ENCODE measurements at places on chromosomes 16 and 17.

GRCh38 chr17:78438271-78438691 is 59.8 kb downstream of the PGS1 start:
- DNase-seq = no peak

- no peak for DNase-seq
Measured at GRCh38 chr17:40471846-40472732, 28.8 kb downstream of the IGFBP4 start.

- DNase-seq = no peak
Measured at GRCh38 chr16:6122401-6122800, 1024.8 kb upstream of the EEF2KMT start.

DNA sequence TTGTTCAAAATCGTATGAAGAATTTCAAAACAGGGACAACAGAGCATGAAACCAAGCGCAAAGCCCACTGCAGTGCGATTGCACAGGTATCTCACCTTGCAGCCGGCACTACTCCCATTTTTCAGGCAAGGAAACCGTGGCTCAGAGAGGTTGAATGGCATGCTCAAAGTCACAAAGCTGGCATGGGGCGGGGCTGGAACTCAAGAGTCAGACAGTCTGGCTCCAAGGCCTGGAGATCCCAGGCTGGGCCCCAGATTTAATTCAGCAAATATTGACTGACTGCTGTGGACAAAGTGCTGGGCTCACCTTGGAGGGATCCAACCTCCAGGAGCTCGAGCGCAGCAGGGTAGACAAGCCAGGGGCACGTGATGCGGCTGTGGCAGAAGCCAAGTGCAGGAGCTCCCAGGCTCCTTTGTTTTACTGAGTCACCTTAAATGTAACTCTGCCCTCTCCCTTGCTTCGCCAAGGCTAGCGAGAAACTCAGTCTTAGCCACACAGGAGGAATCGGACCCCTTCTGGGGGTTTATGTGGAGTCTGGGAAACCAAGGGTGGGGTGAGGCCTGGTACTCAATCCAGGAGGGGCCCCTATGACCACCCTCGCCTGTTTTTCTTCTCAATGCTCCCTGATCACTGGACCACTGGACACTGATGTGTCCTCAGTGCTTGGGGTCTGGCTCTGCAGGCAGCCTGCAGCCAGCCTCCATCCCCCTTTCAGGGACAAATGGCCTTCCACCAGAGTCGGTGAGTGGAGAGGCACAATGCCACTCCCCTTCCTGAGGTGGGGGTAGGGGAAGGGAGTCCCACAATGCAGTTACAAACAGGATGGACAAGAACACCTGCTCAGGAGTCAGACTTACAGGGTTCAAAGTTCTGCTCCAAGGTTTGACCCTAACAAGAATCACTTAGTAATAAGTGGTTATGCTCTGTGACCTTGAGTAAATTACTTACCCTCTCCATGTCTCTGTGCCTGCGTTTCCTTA is 3.9 kb upstream of the SPATA20 start:
- DNase-seq = peak; percentile 93

DNA sequence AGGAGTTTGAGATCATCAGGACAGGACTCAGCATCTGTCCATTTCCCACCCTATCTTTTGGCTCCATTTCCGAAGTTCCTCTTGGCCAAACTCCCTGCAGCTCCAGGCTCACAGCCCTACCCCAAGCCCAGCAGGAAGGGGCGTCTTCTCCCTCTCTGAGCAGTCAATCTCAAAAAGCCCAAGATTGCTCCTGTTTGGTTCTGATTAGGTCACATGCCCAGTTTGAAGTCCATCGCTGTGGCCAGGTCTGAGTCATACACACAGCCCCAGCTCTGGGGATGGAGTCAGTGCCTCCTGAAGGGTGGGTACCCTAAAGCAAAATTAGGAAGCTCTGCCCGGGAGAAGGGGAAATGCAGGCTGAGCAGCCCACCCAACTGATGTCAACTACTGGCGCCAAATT is 23.9 kb downstream of the SNX20 start:
- no peak for DNase-seq

GRCh38 chr17:74465378-74466110 is 890 bp upstream of the CD300A start:
- no peak for DNase-seq

GRCh38 chr17:50274142-50274896 is at the start of gene TMEM92:
TMEM92 (plus strand) TSS chr17:50274466; CDS start chr17:50274502, 36 bp downstream.
- DNase-seq = peak; percentile 92

DNA sequence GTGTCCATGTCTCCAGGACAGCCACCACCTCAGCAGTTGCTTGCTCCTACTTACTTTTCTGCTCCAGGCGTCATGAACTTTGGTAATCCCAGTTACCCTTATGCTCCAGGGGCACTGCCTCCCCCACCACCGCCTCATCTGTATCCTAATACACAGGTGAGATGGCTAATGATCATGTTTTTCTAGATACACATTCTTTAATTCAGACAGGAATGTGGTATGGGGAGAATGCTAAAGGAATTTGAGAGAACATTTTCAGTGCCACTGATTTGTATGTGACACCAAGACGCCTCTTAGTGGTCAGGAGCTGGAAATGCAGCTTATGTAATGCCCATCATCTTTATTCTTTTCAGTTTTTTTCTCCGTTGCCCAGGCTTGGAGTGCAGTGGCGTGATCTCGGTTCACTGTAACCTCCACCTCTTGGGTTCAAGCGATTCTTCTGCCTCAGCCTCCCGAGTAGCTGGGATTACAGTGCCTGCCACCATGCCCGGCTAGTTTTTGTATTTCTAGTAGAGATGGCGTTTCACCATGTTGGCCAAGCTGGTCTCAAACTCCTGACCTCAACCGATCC is 8.9 kb upstream of the RAPGEFL1 start:
- peak; percentile 71 for DNase-seq

DNA sequence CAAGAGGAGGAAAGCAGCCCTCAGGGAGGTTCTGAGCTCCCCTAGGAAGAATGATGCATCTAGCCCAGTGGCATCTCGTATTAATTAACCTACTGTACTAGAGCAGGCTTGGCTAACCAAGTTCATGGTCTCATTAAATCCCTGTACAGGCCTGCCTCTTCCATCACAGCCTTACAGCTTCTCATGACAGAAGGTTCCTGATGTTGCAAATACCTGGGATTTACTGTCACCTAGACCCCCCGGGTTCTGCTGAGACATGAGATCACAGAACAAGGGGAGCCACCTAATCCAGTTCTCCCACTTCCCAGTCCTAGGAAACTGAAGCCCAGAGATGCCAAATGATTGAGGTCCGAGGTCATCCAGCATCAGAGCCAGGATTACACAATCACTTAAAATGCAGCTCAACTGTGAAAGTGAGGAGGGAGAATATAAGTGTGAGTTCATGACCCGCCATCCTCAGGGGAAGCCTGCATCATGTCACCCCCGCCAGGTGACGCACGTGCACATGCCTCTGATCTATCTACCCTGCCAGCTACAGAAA is 23.9 kb downstream of the ACLY start:
- peak; percentile 65 for DNase-seq

Data from Caco-2 (cell line).